GM13977 (cell line): ENCODE measurements at places on chromosomes 1 and 21.

- no peak for DNase-seq
Measured at GRCh38 chr1:178046591-178047270, 47.2 kb upstream of the RASAL2 start.

- no peak for DNase-seq
Measured at GRCh38 chr1:168064216-168064615, 72.5 kb downstream of the GPR161 start.

GRCh38 chr1:215005656-215006345, 76.7 kb upstream of the KCNK2 start:
- DNase-seq: no peak

GRCh38 chr1:162878000-162878596, 17.1 kb upstream of the CCDC190 start:
- peak; percentile 12 for DNase-seq

- no peak for DNase-seq
Measured at GRCh38 chr1:20255666-20256065, 35.0 kb upstream of the VWA5B1 start.

DNA sequence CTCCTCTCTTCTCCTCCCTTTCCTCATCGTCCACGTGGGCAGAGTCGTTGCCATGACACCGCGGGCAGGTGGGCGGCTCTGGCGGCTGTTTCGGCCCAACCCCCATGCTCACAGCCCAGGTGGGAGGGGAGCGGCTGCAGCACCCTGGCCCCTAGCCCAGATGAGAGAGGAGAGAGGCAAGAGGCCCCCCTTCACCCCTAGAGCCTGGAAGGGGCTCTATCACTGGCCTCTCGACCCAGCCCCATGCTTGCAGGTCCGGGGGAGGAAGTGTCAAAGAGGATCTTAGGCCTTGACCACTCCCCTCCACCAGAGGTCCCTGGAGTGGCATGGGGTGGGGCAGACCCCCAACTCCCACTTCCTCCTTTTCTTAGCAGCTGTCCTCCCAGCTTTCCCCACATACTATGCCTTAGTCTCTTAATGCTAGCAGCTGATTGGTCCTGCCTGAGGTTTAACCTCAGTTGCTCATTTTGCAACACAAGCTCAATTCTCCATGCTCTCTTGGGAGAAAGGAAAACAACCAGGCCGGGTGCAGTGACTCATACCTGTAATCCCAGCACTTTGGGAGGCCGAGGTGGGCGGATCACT, 10.4 kb downstream of the DLGAP3 start:
- peak; percentile 65 for DNase-seq

DNA sequence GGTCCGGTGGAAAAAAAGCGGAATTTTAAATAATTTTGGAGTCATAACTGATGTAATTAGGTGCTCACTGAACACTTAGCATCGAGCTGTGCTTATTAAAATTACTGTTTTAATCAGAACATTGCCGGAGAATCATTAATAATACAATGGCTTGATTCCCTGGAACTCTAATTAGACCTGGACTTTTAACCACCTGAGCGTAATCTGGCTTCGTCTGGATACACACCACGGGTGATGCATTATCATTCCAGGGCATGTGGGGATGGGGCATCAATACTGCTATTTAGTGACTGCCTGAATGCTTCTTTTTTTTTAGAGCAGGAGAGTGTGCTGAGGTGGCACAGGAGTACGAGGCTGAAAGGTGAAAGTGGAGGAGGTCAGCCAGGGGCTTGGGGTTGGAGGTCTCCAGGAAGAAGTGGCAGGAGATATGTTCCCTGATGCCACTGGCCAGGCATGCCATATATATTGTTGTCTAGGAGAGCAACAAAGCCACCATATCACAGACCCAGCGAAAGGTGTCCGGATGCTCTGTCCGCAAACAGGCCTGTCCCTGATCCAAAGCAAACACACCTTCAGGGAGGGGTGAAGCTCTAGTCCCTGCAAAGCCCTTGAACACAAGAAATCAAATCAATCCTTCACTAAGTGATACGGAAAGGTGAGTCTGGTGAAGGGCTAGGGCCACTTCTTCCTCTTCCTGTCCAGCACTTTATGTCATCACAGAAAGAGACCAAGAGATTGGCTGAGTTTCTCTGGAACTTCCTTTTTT, 125.2 kb downstream of the PLXNA2 start:
- no peak for DNase-seq

- DNase-seq: no peak
Measured at GRCh38 chr1:47569681-47570470, 132.0 kb downstream of the FOXD2 start.

DNA sequence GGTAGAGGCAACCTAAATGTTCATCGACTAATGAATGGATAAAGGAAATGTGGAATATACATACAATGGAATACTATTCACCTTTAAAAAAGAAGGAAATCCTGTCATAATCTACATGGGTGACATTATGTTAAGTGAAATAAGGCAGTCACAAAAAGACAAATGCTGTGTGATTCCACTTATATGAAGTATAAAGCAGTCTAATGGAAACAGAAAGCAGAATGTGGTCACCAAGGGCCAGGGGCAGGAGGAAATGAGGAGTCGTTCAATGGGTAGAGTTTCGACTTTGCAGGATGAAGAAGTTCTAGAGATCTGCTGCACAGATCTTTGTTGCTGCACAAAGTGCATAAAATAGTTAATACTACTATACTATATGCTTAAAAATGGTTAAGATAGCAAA, 7.8 kb downstream of the DIPK1A start:
- DNase-seq: peak; percentile 57

DNA sequence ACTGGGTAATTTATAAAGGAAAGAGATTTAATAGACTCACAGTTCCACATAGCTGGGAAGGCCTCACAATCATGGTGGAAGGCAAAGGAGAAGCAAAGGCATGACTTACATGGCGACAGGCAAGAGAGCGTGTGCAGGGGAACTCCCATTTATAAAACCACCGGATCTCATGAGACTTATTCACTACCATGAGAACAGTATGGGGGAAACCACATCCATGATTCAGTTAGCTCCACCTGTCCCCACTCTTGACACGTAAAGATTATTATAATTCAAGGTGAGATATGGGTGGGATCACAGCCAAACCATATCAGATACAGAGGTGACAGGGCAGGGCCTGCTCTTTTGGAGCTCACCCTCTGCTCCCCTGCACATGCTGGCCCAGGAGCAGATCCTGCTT, 31.4 kb upstream of the TMEM61 start:
- DNase-seq: no peak

GRCh38 chr1:183180634-183181056, 5.4 kb upstream of the LAMC2 start:
- DNase-seq: peak; percentile 54
